ENCODE measurements at places on chromosomes 7 and 10. TPM values are rescaled to one million over a fixed set of nuclear protein-coding genes. Genes with fewer than 3 reads are reported as not detected.

Gene MKI67
- 36.4 TPM for total RNA-seq

DNA sequence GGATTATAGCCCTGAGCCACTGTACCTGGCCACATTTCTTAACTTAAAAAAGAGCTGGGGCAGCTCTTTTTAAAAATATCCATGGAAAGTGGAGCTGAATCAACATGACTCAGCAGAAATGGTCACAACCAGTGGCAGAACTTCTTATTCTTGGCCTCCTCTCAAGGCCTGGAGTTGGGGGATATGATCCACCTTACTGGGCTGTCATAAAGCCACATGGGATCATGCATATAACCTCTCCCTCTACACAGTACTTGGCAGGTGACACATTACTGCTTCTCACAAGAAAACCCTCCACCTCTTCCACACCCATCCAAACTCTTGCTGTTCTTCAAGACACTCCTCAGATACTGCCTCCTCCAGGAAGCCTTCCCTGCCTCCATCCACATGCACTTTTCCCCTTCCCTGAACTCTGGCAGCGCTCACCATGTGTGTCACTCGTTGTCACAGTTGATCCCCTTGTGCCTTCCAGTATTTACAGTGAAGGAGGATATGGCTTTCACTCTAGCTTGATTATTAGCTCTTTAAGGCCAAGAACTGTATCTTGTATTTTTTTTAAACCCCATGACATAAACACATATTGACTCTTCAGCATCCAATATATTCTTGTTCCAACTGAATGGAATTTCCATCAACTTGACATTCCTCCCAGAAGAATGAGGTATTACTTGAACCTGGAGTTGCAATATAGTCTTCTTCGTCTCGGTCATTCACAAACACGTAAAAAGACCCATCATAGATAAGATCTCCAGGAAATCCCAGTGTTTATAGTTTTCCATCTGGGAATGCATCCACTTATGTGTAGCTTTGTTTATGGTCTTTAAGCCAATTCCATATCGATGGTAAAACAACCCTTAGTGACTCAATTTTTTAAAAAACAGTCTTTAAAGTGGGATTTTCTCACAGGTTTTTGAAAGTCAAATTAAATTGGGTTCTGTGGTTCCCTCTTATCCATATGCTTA, 85.5 kb downstream of the TBXAS1 start:
- DNase-seq, result peak; percentile 84

Gene OR2A25
- not detected for total RNA-seq

Gene AGR3
- not detected for total RNA-seq

Gene LOXL4
- total RNA-seq, result 20.8 TPM

DNA sequence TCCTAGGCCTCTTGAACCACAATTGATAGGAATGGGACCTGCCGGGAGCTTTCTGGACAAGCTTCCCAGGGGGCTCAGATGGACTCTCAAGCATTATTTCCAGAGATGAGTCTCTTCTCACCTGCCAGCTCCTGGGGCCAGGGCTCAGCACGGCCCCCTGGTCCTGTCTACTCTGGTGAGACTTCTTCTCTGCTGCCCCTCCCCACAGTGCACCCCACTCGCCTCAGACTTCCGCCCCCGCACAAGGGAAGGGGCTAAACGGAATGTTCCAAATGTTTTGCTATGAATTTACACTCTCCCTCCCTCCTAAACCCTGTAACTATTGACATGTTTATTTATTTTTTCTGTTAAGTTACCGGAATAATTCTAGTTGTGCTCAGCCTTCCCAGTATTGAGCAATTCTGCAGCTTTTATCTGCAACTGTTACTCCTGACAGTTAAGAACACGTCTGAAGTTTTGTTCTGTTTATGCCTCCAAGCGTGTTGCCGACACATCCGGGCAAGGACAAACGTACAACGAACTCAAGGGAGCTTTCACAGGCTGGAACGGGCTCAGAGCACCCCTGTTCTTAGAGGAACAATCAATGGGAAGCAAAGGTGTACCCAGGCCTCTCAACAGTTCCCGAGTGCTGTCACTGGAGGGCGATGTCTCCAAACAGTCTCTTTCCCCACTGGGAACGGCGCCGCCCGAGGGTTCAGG, 55.2 kb downstream of the FHIP2A start:
- peak; percentile 58 for DNase-seq
